COLO829 (cell line): ENCODE measurements at places on chromosomes 2 and 18.

DNA sequence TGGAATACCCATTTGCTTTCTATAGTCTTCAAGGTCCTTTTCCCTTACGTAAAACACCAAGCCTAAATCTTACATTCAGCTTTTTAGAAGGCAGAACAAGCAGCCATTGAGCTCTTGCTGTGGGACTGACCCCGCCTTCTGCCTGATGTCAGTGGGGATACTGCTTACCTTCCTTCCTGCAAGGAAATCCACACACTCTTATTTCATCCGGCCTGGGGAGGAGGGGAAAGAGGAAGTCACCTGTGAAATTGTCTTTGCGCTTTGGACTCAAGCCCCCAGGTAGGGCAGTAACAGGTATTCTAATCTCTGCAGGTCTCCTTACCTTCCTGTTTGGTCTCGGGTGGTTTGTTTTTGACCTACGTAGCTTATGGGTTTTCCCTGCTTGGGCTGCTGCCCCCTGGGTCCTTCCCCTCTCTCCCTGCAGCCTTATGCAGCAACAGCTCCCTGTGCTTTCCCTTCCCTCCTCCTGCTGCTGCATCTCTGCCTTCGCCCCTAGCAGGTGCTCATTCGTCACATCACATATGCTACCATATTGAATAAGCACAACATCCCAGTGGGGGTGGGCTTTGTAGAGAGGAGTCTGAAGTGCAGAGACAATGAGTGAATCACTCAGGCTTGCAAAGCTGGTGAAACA, 402.5 kb upstream of the TRIB2 start:
- no peak for DNase-seq

DNA sequence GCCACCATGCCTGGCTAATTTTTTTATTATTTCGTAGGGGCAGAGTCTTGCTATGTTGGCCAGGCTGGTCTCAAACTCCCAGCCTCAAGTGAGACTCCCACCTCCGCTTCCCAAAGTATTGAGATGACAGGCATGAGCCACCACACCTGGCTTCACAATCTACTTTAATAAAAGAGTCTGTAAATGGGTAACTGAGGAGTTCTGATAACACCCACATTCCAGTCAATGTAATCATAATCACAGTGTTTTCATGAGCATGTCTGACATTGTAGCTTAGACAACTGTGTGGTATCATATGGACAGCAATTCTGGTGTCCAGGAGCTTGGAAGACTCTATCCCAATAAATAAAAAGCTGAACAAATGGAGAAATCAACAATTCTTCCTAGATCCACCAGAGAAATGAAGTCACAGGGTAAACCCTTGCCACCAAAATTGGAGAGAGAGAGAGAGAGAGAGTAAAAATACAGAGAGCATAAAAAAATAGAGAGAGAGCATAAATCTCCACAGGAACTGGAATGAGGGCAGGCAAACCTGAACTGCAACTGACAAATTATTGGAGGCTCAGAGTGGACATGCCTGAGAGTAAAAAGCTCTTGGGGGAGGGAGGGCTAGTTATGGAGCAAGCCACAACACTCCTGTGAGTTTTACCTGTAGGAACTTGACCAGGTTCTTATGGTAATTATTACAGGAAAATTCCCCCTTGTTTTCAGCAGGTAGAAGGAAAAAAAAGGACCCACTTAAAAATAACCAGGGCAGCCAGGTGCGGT, 12.4 kb upstream of the NBEAL1 start:
- no peak for DNase-seq

DNA sequence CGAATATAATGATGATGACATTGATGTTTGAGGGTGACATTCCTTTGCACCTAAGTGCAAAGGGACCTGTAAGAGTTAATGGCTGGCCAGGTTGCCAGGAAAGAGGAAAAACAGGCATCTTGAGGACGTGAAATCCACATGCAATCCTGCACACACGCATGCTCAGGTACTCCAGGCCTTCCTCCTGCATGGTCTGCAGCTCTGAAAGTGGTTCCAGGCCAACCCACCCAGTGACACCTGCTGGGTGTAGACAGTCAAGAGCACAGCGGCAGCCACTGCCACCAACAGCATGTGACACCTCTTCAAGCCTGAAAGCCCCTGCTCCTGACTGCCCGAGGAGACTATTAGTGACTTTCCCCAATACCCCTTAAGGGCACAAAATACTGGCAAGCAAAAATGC, 101.6 kb downstream of the PIEZO2 start:
- no peak for DNase-seq

GRCh38 chr2:76711490-76711889, 810.7 kb downstream of the LRRTM4 start:
- DNase-seq: no peak

GRCh38 chr2:177772529-177772928, 300.0 kb downstream of the PDE11A start:
- DNase-seq: peak; percentile 20

DNA sequence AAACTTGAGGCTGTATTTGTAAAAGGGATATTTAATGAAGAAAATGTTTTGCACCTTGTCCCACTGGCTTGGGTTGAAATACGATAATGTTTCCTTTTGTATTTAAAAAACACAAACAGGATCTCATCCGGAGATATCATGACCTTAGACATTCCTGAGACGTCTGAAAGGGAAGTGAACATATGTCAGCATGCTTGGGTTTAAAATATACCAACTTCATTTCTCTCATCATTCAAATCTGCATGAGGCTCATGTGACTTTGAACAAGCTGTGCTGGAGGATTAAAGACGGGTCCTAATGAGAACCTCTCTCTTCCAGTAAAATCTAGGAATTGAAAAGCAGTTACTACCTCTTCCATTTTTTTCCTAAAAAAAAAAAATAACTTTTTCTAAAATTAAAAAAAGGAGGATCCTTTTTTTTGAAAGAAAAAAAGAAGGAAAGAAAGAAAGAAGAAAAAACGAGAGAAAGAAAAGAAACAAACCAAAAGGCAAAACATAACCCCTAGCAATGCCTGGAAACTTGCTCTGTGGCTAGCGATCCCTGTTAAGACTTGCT, 106.8 kb upstream of the ZFP36L2 start:
- DNase-seq: no peak

DNA sequence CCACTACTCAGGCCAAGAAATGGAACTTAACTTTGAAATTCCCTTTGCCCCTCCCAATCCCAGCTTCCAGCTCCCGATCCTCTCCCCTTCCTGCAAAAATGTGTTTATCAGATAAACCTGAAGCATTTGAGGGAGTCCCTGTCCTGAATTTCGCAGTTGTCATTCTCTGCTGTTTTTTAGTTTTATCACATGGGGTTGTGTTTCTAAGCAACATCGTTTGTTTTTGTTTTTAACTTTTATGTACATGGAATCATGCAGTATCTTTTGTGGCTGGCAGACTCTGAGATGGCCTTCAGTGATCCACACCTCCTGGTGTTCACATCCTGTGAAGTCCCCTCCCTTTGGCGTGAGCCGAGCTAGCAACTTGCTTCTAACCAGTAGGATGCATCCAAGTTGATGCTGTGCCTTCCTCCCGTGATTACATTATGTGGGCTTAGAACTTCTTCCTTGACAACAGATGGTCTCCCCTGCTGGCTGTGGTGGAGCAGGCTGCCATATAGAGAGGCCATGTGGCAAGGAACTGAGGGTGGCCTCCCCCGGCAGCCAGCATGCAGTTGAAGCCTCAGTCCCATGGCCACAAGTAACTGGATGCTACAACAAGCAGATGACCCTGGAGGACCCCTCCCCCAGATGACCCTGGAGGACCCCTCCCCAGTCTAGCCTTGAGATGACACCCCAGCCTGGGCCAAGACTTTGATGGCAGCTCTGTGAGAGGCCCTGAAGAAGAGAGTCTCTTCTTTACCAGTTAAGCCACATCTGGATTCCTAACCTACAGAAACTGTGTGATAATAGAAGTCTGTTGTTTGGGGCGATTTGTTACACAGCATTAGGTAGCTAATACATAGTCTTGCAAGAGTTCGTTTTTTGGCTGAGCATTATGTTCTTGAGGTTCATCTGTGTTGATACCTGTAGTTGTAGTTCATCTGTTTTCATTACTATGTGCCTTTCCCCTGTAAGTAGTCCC, 27.7 kb downstream of the SH3BP4 start:
- DNase-seq: no peak

- DNase-seq: no peak
These were observed 5.2 kb downstream of the TTC39C start for GRCh38 chr18:24019641-24020331.

GRCh38 chr2:178163395-178163794, 30.9 kb upstream of the OSBPL6 start:
- DNase-seq: peak; percentile 16

DNA sequence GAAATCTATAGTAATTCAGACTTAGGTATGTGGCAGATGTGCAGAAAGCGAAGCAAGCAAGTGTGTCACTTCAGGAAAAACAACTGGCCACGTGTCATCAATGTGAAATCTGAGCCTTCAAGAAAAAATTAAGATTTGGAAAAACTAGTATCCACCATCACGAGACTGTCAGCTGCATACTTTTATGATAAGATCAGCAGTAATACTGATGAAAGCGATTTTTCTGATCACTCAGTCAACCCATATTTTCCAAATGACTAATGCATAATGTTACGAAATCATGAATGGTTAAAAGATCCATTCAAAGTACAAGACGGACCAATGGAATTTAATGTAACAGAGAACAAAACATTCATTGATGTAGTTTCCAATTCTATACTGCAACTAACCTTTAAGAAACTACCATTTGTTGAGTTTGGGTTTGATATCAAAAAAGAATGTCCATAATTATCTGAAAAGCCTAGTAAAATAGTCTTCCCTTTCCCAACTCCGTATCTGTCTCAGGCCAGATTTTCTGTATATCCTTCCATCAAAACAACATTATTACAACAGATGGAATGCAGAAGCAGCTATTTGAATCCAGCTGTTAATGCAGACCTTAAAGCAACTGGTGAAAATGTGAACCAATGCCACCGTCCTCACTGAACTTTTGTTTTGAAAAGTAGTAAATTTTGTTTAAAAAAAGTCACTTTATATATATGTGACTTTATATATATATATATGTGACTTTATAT, 17.0 kb upstream of the BCL2 start:
- DNase-seq: peak; percentile 68

DNA sequence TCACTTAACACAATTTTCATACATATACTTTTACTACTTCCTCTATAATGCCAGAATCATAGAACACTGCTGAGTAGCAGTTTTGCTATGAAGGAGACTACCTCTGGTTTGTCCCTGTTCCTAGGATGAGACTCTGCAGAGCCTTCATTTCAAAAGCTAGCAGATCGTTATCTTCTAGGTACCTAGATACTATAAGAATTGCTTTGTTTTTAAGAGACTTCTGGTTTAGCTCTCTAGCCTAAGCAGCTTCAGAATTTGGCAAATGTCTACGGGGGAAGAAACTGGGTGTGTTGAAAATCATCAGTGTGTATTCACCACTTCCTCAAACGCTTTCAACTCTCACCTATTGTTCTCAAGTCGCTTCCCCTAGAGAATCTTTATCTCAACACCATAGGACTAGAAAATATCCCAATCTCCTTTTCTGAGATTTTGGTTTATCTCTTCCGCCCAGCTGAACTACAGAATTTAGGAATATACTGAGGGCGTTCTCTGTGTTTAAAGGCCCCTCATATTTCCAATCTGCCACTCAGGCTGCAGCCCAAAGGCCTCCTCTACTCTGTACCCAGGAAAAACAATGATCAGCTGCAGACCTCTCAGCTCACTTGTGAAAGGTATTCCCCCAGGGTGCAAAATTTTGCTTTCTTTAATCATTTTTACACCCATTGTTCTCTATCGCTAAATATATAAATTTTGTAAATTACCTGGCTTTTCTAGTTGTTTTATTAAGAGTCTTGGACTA, 28.7 kb downstream of the SMAD2 start:
- DNase-seq: no peak

GRCh38 chr2:12217175-12217574, 470.7 kb downstream of the LPIN1 start:
- DNase-seq: no peak

DNA sequence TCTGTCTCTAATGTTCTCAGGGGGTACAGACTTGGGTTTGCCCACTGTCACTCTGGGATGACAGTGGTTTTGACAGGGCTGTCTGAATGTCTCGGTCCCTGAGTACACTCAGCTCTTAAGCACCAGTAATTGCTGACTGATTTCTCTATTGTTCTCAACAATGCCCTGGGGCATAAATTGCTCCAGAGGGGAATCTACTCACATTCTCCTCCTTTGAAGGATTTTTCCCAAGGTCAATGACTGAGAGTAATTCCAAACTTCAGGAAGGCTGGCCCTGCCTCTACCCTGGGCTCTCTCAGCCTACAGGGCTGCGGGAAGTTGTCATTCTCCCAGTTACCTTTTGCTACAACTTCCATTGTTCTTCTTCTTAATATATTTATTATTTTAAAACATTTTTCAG, 36.5 kb downstream of the MC2R start:
- DNase-seq: no peak

DNA sequence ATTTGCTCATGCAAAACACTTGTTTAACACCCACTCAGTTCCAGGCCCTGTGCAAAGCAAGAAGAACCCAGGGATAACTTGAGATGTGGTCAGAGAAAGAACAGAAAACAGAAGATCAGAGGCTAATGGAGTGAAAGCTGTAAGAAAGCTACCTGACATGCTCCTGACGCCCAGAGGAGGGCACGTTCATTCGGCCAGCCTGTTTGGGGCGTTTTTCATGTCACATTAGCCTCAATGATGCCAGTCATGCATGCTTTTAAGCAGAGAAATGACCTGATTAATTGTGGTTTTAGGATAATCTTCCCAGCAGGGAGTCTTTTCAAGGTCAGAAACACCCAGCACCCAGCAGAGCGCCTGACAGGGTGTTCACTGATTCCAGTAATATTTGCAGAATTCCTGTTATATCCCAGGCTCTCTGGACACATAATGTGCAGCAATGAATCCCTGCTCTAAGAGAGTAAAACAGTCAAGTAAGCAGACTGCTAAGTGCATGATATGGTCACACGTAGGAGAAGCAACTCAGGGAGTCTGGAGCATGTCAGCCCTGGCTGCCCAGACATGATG, 320.0 kb downstream of the LRATD1 start:
- no peak for DNase-seq

- no peak for DNase-seq
These were observed 57.4 kb upstream of the EPAS1 start for GRCh38 chr2:46239847-46240181.

- DNase-seq: no peak
These were observed 4.1 kb downstream of the CYTIP start for GRCh38 chr2:157439824-157440186.

DNA sequence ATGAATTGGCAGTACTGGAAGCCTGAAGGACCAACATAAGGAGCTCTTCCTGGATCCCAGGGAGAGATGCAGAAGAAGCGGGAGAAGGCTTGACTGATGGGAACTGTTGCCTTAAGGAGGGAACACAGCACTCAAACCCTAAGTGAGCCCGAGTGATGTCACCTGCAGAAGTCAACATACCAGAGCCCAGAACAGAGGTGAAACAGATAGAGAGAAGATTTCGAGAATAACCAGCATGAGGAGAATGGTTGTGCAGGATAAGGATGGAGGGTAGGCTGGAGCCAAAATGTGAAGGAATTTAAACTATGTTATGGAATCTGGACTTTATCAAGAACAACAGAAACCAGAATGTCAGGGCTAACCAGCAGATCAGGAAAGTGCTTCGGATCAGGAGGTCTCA, 463.1 kb upstream of the DDX18 start:
- no peak for DNase-seq
